SW 1271 (cell line): ENCODE measurements at places on chromosomes 1 and 21.

- no peak for DNase-seq
These were observed 31.1 kb upstream of the FOXE3 start for GRCh38 chr1:47385020-47385419.

DNA sequence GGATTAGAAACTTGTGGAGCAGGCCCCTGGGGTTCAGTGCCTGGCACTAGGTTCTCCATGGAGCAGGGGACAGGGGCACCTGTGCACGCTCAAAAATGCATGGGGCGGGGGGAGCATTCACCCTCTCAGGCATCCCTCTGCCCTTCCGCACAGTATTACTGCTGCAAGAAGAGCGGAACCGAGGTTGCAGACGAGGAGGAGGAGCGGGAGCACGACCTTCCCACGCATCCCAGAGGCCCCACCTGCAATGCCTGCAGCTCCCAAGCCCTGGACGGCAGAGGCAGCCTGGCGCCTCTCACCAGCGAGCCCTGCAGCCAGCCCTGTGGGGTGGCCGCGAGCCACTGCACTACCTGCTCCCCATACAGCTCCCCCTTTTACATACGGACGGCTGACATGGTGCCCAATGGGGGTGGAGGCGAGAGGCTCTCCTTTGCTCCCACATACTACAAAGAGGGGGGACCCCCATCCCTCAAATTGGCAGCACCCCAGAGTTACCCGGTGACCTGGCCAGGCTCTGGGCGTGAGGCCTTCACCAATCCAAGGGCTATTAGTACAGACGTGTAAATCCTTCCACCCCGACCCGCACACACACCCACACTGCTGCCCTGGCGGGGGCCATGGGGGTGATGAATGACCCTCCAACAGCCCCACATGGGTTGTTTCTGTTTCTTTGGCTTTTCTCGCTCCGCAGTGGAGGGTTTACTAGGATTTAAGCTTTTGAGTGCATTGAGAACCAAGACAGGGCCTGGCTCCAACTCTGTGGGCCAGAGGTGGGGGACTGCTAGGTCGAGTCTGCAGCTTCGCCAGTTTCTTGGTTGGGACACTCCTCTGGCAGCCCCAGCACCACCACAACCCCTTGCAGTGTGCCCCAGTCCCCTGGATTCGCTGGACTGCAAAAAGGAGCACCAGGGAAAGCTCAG, 63.7 kb downstream of the TOR1AIP2 start:
- no peak for DNase-seq

DNA sequence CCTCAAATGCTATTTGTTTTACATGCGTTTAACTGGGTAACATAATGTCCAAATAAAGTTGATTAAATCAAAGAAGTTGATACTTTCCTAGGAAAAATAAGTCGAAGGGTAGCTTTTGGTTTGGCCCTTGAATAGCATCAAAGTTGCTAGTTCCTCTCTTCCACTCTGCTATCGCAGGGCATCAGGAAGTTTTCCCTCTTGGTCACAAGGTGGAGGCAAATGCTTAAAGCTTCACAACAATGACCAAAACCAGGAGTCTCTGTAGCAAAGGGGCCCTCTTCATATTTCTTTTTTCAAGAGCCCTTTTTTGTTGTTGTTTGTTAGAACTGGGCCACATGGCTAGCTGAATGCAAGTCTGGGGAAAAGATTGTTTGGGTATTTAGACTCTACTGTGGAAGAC, 668.4 kb downstream of the KCNT2 start:
- DNase-seq = no peak

GRCh38 chr21:29146726-29147125, 16.3 kb downstream of the MAP3K7CL start:
- no peak for DNase-seq

DNA sequence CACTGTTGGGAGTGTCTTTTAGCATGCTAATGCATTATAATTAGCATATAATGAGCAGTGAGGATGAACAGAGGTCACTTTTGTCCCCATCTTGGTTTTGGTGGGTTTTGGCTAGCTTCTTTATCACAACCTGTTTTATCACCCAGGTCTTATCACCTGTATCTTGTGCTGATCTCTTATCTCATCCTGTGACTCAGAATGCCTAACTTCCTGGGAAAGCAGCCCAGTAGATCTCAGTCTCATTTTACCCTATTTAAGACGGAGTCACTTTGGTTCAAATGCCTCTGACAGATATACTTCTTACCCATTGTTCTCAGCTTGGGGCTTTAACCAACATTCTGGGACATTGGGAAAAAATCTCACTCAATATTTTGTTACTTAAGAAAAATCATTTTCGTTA, 348.7 kb downstream of the PBX1 start:
- DNase-seq = no peak
